Cardiac muscle cell (in vitro differentiated cells and primary cell): ENCODE measurements at places on chromosomes 11 and 22. TPM values are rescaled to one million over a fixed set of nuclear protein-coding genes. Genes with fewer than 3 reads are reported as not detected.

SAA4 gene
- total RNA-seq, result not detected in 2 replicates

ANO5 gene
- total RNA-seq, result 6.2 and 10.9 TPM in 2 replicates

RFPL3 gene
- total RNA-seq, result not detected in 2 replicates

TSSK2 gene
- not detected in 2 replicates for total RNA-seq

GAB4 gene
- not detected in 2 replicates for total RNA-seq

ZNF215 gene
- 0.86 and 1.6 TPM in 2 replicates for total RNA-seq

SEPTIN5 gene
- total RNA-seq, result 165 and 303 TPM in 2 replicates

PHLDA2 gene
- 1.1 TPM in 1 of 2 replicates, not detected in the other for total RNA-seq

OSBPL5 gene
- 29.4 and 33.9 TPM in 2 replicates for total RNA-seq

MAPK12 gene
- 45.5 and 52.1 TPM in 2 replicates for total RNA-seq

LRRC10B gene
- 0.60 and 0.74 TPM in 2 replicates for total RNA-seq

C11orf86 gene
- not detected in 2 replicates for total RNA-seq

OR4D11 gene
- total RNA-seq, result not detected in 2 replicates

MUC5AC gene
- not detected in 2 replicates for total RNA-seq

DAGLA gene
- 5.5 and 6.3 TPM in 2 replicates for total RNA-seq

DEUP1 gene
- 0.14 and 0.27 TPM in 2 replicates for total RNA-seq

RAB3IL1 gene
- total RNA-seq, result 6.7 and 11.6 TPM in 2 replicates

RTN3 gene
- total RNA-seq, result 99.7 and 132 TPM in 2 replicates

SMIM35 gene
- not detected in 2 replicates for total RNA-seq

RAB38 gene
- 6.9 and 7.7 TPM in 2 replicates for total RNA-seq

AP1B1 gene
- 68.2 and 80.7 TPM in 2 replicates for total RNA-seq

NUP98 gene
- total RNA-seq, result 110 and 142 TPM in 2 replicates

TRIM51 gene
- total RNA-seq, result not detected in 2 replicates

SYVN1 gene
- total RNA-seq, result 15.9 and 16.8 TPM in 2 replicates
